ENCODE measurements at places on chromosomes 1 and 21.

DNA sequence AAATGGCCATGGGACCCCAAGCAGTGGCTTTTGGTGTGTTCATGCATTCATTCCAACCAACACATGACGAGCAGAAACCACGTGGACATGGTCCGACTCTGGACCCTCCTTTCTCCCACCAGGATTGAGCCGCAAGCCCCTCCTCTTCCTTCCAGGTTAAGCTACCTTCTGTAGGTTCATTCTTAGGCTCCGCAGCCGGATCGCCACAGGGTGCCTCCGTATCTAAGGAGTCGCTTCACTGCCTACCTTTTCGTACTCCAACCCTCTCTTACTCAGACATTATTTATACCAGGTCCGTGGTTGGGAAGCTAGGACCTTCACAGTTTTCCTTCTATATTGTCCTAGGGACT is 63.6 kb downstream of the RHBG start:
- DNase-seq = no peak

GRCh38 chr1:231218078-231218477 is 22.9 kb upstream of the GNPAT start:
- no peak for DNase-seq

DNA sequence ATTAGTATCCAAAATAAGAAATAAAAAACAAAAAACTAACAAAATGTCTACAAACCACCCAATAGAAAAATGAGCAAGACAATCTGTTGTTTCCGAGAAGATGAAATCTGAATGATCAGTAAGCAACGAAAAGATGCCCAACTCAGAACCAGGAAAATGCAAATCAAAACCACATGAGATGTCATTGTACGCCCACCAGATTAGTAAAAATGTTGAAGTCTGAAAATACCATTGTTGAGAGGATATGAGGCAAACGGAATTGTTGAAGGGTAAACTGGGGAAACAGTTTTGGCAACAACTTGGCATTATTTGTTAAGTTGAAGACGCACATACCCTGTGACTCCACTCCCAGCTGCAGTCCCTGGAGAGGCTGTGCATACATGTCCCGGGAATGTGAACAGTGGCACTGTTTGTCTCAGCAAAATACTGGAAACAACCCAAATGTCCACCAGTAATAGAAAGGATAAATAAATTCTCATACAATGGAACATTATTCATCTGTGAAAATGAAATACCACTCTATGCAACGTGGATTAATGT is 10.6 kb downstream of the ZBTB17 start:
- DNase-seq = no peak

GRCh38 chr1:23469372-23469982 is 14.5 kb downstream of the ASAP3 start:
- DNase-seq = no peak

GRCh38 chr1:100440075-100440809 is 87.9 kb downstream of the CDC14A start:
- peak; percentile 58 for DNase-seq

DNA sequence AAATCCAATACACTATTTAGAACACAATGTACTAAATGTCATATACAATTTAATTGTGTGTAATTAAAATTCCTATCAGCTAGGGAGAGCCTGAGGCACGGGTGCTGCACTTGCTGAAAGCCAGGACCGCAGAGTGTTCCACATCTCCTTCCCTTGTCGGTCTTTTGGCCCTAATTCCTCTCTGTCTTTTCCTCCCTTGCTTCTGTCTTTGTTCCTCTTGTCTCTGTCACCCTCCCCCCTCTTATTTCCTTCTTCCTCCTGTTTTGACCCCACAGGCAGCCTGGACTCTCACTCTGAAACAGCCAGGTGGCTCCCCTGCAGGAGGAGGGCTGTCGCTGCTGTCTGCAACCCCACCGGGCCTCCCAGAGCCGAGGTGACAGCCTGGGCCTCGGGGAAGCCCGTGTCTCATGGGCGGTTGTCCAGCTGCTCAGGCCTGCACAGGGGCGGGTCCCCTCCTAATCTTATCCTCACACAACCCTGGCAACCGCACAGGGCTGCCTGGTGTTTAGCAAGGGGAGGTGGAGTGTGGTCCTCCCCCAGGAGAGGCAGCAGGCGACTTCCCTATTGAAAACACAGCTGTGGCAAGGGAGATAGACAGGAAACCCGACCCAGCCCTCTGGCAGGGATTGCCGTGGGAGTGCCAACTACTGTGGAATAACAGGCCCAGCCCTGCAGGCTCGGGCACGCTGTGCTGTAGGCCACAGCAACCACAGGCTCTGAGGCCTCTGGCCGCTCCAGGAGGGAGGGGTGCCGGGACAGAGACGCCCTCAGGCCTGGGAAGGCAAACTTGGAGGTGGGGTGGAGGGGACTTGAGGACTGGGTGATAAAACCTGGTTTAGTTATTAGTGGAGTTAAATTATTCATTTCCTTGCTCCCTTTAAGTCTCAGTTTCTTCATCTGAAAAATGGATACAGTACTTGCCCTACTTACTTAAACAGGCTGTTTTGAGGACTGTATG is 68.8 kb upstream of the WDR26 start:
- DNase-seq = peak; percentile 97

GRCh38 chr1:145944532-145944931 is 13.3 kb downstream of the LIX1L start:
- DNase-seq = no peak

GRCh38 chr1:32413507-32414185 is 19.4 kb upstream of the BSDC1 start:
- DNase-seq = peak; percentile 74

- DNase-seq = no peak
Observed at GRCh38 chr1:40405812-40406211, 32.3 kb downstream of the SMAP2 start.

DNA sequence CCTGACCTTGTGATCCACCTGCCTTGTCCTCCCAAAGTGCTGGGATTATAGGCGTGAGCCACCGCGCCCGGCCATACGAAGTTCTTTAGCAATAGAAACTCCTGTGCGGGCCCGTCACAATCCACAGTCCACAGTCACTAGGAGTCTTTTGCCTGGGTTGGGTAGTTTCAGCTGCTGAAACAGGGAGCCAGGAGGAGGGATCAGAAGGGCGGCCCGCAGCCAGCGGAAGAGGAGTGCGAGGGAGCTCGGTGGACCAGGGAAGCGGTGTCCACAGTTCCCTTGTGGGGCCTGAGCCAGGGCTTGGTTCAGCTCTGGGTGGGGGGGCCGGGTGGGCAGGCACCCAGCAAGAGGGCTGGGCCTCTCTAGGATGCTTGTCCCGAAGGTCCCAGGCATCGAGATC is 17.9 kb upstream of the HSPG2 start:
- DNase-seq = no peak

DNA sequence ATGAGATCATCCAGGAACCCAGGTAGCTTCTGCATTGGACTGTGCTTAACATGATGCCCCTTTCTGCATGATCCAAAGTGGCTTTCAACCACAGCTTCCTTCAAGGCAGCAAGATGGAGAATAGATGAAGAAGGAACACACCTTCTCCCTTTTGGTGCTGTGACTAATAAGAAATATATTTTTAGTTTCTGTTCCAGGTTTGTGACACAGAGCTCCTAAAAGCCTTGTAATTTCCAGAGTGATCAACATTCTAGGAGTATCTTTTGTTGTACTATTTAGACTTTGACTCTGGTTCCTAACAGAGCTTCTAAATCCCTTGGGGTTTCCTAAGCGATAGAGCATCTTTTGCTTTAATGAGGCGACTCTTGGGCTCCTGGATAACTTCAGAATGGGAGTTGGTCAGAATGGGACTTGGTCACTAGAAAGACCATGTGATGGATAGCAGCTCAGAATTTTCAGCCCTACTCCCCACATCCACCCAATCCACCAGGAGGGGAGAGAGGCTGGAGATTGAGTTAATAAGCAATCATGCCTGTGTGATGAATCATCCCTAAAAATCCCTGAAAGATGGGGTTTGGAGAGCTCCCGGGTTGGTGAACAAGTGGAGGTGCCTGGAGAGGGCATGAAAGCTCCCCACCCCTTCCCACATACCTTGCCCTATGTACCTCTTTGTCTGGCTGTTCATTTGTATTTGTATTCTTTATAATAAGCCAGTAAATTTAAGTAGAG is 134.8 kb downstream of the FGGY start:
- no peak for DNase-seq

- DNase-seq = no peak
Observed at GRCh38 chr1:159229896-159230295, 25.2 kb downstream of the ACKR1 start.

GRCh38 chr1:115012006-115012405 is 17.6 kb upstream of the TSHB start:
- no peak for DNase-seq

- no peak for DNase-seq
Observed at GRCh38 chr1:210792250-210793102, 341.5 kb downstream of the KCNH1 start.

GRCh38 chr1:42970143-42970542 is 11.5 kb upstream of the SLC2A1 start:
- DNase-seq = no peak

DNA sequence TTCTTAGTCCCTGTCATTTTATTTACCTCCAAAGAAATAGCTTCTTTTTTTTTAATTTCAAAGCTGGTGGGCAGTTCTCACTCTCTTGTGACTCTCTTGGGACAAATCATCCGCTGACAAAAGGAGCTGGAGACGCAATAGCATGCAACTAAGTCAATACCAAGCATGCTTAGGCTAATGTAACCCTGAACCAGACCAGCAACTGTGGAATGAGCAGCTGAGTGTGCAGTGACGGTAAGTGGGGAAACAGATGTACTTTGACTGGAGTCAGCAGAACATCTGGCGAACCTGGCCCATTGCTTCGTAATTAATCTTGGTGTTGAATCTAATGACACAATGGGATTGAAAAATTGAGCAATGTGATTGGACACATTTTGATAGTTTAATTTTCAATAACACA is 280.7 kb upstream of the PLXNA2 start:
- no peak for DNase-seq

DNA sequence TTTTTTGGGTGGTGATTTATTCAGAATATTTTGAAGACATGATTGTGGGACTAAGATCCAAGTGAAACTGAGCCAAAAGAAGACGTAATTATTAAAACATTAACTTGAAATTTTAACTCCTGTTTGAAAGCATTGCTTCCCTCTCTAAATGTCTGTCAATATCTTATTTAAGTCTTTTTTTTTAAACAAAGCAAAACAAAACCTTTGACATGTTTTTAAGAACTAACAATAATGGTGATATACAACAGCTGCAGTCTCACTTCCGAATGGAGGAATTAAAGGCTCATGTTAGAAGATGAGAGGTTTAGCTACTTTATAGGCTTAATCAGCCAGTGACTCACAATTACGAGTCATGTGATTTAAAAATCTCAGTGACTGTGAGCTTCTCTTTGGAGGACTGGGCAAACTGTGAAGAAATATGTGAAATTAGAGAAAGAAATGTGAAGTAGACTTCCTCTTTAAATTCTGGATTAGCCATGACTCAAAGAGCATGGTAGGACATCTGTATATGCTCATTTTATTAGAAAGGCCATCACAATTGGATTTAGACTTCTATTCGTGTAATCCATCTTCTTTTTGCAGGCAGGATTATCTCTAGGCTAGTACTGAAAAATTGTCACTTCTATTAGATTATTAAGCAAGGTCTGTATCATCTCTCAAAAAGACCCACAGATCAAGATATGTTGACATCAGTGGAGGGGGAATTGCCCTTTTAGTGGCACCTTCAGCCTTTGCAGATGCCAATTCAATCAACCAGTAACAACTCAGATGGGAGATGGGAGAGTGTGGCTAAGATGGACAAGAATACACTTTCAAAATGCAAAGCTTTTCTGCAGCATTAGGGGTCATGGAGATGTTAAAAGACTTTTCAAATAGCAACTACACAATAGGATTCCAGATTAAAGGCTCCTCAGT is 28.7 kb downstream of the KCNA3 start:
- DNase-seq = no peak

DNA sequence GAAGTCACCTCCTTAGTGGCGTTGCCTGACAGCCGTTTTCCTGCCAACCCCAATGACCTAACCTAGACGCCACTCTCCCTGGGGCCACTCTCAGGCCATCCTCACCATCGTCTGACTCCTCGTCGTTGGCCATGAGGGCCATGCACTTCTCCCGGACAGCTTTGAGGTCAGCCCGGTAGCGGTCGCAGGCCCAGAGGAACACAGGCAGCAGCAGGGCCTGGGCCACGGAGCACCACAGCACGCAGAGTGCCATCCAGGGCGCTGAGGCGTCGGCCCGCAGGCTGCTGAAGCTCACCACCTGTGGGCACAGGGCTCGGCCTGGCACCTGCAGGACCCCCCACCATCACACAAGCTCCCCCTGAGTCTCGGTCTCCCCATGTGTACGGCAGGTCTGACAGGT is 7.3 kb downstream of the HES3 start:
- no peak for DNase-seq

DNA sequence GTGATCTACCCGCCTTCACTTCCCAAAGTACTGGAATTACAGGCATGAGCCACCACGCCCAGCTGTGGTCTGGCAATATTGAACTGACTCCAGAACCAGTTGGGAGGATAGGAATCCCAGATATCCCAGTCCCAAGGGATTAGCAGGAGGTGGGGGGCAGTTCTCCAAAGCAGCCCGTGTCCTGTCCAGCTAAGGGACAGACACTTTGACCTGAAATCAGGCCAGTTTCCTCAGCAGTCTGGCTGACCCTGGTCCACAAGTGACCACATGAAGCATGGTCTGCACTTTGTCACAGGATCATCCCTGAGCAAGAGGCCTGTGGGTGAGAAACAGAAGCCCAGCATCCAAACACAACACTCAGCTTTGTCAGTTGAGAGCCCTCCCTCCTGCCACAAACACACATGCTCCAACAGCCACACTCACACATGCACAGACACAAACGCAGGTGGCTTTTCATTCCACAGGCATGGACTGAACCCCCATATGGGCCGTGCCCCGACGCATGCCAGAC is 2.7 kb upstream of the FDPS start:
- no peak for DNase-seq

GRCh38 chr1:11145741-11146140 is 43.4 kb upstream of the ANGPTL7 start:
- DNase-seq = no peak

GRCh38 chr1:150002217-150002616 is 8.3 kb downstream of the OTUD7B start:
- DNase-seq = no peak

DNA sequence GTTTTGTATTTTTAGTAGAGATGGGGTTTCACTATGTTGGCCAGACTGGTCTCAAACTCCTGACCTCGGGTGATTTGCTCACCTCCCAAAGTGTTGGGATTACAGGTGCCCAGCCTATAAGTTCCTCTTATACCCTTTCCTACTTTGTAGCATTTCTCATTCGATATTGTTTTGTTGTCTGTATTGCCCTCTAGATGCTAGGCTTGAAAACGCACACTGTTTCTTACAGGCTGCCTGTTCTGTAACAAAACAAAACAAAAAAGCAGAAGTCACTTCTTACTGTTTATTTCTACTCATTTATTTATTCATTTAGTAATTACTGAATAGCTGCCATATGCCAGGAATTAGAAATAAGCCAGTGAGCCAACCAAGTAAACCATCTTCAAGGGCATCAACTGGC is 136.9 kb upstream of the BMP8A start:
- DNase-seq = no peak

- no peak for DNase-seq
Observed at GRCh38 chr1:157007306-157007705, 38.2 kb downstream of the ARHGEF11 start.

DNA sequence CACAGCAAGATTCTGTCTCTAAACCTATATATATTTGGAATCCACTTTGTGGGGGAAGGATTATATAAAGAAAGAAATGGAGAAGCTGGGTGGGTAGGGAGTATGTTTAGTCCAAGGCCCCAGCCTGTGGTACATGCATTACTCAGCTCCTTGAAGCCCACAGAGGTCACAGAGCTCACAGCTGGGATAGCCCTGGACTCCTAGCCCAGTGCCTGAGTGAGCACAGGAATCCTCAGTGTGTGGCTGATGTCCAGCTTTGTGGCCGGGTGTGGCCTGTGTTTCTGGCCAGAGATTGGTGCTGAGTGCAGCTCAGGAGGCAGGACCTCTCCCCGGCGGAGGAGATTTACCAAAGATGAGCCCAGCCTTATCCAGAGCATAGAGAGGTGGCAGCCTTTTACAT is 7.6 kb downstream of the CAPN9 start:
- no peak for DNase-seq
